ENCODE measurements at places on chromosomes 11 and 22.
A peak's percentile ranks its signal among the peaks of the same experiment; 100 is the strongest.

GRCh38 chr11:73439002-73439843, 63.0 kb downstream of the RELT start:
- DNase-seq: no peak

- no peak for DNase-seq
Observed at GRCh38 chr11:34029176-34029575, 22.4 kb upstream of the CAPRIN1 start.

DNA sequence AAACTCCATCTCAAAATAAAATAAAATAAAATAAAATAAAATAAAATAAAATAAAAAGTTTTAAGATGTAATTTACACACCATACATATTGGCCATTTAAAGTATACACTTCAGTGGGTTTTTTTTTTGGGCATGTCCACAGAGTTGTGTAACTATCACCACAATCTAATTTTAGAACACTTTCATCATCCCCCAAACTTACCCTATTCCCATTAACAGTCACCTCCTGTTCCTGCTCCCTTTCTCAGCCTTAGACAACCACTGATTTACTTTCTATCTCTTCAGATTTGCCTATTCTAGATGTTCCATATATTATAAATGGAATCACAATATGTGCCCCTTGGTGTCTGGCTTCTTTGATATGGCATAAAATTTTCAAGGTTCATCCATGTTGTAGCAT, 4.6 kb upstream of the ACER3 start:
- DNase-seq: no peak

DNA sequence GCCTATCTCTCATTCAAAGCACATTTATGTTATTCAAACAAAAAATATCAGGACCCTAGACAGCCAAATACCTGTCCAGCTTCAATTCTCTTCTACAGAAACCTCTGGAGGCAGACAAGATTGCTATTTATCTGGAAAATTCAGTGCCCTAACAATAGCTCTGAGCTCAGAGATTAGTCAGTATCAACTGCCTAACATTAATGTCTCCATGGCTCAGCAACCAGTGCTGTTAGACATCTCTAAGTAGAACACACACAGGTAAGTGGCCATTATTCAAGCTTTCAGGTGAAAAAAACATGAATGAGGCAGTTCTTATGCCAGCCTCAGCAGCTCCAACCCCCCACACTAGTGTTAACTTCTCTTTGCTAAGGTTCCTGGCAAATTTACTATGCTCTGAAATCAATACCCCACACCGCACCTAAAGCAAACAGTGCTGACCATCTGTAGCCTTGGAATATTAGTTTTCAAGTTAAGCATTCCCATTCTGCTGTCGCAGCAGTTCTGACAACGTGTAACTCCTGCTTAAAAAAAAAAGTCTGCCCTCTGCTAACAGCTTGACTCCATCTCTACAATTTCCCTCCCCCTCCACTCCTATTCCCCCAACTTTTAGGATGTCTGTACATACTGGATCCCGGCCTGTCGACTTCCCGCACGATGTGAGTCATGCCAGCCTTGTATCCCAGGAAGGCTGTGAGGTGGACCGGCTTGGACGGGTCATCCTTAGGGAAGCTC, 1.5 kb downstream of the RPL3 start:
- no peak for DNase-seq

GRCh38 chr11:57842873-57843272, 81.3 kb downstream of the CTNND1 start:
- no peak for DNase-seq

- DNase-seq: no peak
Observed at GRCh38 chr22:48975886-48976285, 851.8 kb downstream of the BRD1 start.

DNA sequence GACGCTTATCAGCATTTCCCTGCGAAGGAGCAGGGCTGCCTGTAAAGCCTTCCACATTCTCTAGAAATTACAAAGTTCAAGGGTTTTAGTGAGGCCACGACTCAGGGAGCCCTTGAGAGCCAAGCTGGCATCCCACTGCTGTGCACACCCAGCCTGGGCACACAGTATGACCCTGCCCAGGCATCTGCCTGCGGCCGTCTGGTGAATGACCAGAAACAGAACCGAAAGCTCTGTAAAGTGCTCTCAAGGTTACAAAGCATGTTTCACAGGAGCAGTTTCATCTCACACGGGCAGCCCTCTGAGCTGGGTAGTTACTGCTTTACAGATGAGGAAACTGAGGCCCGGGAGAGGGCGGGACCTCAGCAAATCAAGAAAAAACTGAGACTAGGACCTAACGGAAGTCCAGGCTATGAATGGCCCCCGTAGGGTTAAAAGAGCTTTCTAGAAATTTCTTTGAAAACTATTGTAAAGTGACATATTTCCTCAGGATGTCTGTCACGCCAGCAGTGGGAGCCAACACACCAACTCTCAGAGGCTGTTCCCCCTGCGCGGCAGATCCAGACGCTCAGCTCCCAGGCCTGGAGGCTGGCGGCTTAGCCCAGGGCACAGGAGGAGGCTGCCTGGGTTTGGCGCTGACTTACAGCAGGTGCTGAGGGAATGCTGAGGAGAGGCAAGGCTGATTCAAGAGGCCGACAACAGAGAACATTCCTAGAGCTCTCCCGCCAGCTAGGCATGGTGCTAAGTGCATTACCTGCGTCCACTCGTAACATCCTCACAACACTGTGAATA, 7.7 kb upstream of the TCF20 start:
- DNase-seq: no peak

GRCh38 chr11:113113801-113114704, 152.8 kb downstream of the NCAM1 start:
- no peak for DNase-seq

DNA sequence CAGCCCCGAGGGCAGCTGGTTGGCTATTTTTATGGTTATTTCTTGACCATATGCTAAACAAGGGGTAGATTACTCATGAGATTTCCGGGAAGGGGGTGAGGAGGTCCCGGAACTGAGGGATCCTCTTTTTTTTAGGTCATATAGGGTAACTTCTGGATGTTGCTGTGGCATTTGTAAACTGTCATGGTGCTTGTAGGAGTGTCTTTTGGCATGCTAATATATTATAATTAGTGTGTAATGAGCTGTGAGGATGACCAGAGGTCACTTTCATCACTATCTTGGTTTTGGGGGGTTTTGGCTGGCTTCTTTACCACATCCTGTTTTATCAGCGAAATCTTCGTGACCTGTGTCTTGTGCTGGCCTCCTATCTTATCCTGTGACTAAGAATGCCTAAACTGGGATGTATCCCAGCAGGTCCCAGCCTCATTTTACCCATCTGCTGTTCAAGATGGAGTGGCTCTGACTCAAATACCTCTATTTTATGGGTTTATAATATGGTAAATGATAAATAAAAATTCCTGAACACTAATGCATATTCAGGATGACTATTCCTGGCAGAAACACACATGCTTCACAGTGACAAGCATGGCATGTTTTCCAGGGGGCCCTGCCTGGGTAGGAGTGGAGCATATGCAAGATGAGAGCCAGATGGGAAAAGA, 11.2 kb downstream of the KREMEN1 start:
- peak; percentile 66 for DNase-seq

GRCh38 chr22:42992886-42993479, 22.0 kb downstream of the PACSIN2 start:
- no peak for DNase-seq

DNA sequence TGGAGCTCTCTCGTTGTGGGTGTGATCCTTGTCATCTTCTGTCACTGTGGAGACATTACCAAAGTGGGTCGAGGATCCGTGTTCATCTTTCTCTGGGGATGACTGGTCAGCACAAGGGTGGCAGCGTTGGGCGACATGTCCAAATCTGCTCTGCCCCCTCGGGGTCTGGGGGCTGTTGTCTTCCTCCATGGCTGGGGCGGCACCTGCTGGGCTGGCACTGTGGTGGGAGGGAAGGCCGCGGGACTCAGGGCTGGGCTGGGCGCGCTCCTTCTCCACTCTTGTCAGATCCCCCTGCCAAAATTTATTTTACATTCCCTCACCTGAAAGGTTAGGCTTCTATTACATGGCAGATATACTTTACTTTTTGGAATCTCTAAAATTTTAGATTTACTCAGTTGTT, 96.4 kb downstream of the UVRAG start:
- no peak for DNase-seq

GRCh38 chr11:16770016-16770415, 31.6 kb downstream of the C11orf58 start:
- DNase-seq: no peak

DNA sequence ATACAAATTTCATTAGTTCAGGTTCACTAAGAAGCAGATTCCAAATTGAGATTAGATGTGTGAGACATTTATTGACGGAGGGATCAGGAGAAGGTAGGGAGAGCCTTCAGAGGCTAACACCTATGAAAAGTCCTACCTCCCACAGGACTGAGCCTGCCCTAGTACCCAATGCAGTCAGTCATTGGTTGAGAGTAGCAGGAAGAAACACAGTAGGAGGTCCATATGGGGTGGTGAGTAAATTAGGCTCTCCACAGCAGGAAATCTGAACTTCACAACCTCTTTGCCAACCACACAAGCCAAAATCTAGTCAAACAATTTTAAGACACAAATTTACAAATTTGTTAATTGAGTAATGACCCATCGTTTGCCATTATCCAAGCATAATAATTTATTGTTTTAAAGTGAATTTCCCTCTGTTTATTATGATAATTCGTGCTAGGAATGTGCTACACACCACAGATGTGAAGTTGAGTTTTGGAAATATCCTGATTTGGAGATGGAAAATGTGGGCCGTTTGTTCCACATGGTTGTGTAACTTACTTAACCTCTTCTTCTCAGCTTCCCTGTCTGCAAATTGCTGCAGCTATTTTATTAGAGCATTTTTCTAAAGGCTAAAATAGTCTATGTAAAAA, 542.1 kb downstream of the ETS1 start:
- DNase-seq: no peak

DNA sequence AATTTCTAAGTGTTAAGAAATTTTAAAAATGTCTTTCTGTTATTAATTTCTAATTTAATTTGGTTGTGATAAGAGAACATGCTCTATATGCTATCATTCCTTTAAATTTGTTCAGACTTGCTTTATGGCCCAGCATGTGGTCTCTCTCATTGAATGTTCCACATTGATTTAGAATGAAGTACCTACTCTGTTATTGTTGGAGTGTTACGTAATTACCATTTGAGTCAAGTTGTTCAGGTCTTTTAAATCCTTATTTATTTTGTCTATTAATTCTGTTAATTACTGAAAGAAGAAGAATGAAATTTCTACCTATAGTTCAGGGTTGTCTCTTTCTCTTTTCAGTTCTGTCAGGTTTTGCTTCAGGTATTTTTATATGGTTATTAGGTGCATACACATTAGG, 57.0 kb downstream of the PRMT3 start:
- DNase-seq: no peak

GRCh38 chr22:10961043-10961860, 4566.7 kb upstream of the OR11H1 start:
- no peak for DNase-seq

GRCh38 chr11:102610200-102610599, 14.9 kb downstream of the MMP20 start:
- no peak for DNase-seq

DNA sequence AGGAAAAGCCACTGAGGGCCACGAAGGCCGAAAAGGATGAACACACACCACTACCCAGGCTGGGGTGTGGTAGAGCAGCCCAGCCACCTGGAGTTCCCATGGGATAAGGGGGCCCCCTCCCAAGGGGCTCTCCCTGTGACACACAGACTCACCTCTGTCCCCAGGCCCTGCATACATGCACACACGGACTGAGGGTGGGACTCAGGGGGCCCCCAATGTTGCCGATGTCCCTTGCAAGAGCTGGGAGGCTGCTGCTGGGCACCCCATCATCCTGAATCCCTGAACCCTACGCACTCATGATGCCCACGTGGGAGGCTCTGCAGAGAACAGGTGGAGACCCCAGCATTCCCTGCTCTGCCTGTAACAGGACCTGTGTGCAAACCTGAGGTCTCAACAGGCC, 14.5 kb downstream of the SHANK2 start:
- no peak for DNase-seq

DNA sequence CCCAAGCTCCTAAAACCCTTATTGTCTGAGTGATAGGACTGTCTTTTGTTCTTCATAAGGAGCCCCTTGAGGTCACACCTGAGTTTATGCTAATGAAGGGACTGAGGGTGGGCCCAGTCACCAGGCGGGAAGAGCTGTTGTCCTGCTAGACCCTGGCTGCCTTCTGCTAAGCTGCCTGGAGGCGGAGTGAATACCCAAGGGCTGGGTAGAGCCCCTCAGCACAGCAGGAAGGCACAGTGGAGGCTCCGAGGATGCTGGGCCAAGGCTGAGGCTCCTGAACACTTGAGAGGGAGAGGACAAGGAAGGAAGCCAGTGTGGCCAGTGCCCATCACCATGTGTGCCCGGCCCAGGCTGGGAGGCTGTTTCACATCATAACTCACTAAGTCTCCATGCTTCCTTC, 4.8 kb upstream of the PHF21B start:
- no peak for DNase-seq

DNA sequence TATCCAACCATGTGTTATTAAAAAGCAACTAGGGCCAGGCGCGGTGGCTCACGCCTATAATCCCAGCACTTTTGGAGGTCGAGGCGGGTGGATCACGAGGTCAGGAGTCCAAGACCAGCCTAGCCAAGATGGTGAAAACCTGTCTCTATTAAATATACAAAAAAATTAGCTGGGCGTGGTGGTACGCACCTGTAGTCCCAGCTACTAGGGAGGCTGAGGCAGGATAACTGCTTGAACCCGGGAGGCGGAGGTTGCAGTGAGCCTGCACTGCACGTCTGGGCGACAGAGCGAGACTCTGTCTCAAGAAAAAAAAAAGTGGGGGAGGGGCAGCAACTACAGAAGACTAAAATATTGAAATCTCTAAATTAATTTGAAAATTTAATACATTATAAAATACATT, 18.4 kb downstream of the CHORDC1 start:
- no peak for DNase-seq

DNA sequence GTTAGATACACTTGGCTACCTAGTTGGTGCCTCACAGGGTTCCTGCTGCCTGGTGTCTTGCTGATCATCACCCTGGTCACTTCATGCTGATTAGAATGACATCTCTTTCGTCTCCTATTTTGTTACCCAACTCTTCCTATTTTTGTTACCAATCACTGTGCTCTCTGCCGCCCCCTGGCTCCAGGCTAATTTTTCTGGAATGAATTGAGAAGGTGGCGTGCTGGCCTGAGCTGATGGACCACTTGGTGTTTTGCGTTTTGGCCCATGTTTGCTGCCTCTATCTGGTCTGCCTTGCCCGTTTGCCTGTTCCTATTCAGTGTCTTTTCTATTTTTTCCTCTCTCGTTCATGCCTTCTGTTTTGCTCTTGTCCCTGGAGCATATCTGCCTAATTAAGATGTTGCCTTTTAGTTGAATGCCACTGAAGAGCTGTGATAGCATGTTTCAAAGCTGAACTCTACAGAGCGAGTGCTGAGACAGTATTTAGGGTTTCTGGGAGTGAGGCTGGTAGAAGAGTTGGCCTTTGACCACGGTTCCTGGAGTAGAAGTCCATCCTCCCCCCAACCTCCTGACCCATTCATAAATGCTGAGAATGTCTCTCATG, 5.9 kb upstream of the ATF4 start:
- no peak for DNase-seq

- no peak for DNase-seq
Observed at GRCh38 chr22:18990355-18991137, 54.5 kb upstream of the PRODH start.
